Cerebellar nuclear complex (tissue), 1 donor: ENCODE measurements at places on chromosomes 5 and 9.

GRCh38 chr9:111762556-111762955, 32.2 kb downstream of the SHOC1 start:
- DNase-seq: no peak

GRCh38 chr5:180209137-180209581, at the start of gene RASGEF1C:
Gene RASGEF1C (minus strand): TSS chr5:180209211. CDS start chr5:180138052, 71,159 bp downstream.
- DNase-seq: no peak

DNA sequence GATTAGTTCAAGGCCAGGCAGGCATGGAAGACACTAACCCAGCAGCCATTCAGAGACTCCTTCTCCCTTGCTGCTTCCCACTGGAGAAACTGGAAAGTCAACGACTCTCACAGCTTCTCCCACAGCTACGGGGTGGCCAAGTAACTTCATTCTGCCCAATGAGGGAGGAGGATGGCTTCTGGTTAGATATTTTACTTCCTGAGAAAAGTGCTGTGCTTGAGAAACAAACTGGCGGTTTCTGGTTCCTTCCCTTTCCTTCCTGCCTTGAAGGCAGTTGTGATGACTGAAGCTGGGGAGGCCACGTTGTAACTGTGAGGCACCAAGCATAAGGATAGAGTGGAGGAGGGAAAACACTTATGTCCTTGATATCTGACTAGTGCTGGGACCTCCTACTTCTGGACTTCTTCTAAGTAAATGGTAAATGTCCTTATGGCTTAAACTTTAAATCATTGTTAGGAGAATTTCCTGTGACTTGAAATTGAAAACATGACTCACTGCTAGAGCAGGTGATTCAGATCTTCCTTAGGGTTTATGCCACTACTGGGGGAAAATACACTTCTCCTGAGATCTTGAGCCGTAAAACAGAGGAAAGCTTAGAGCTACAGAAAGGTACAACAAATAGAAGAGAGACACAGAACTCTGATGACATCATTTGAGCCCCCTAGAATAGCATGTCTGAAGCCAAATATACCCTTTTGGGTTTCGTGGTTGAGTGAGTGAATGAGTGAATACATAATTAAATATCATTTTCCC, 3.1 kb upstream of the GNPDA1 start:
- DNase-seq: no peak

GRCh38 chr5:11372191-11372590, 532.1 kb downstream of the CTNND2 start:
- DNase-seq: no peak

DNA sequence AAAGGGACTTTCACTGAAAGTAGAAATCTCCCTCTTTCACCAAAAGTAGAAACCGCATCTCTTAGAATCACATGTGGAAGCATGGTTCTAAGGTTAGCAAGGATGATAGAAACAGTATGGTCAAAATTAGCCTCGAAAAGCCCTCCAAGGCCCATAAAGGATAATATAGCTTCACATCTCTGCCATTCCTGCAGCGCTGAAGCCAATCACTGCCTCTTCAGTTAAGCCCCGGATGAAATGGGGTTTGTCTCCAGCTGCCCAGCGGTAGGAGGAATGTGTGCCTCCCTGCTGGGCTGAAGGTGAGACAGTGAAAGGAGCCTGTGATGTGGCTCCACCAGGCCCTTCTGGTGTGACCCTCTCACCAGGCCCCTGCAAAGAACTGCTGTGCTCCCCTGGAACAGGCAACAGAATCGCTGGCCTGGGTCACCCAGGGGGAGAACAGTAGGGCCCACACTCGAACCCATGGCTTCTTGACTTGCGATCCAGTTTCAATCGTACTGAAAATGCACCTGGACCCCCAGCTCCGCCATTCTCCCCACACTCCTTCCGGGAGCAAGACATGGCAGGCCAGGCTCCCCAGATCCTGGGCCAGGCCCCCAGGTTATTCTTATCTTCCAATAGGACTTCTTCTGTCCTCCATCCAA, 47.2 kb downstream of the CAMK2A start:
- DNase-seq: no peak

GRCh38 chr5:167284222-167284890, 1007.1 kb upstream of the WWC1 start:
- no peak for DNase-seq

- DNase-seq: no peak
Observed at GRCh38 chr5:63135291-63135690, 556.7 kb downstream of the LRRC70 start.

DNA sequence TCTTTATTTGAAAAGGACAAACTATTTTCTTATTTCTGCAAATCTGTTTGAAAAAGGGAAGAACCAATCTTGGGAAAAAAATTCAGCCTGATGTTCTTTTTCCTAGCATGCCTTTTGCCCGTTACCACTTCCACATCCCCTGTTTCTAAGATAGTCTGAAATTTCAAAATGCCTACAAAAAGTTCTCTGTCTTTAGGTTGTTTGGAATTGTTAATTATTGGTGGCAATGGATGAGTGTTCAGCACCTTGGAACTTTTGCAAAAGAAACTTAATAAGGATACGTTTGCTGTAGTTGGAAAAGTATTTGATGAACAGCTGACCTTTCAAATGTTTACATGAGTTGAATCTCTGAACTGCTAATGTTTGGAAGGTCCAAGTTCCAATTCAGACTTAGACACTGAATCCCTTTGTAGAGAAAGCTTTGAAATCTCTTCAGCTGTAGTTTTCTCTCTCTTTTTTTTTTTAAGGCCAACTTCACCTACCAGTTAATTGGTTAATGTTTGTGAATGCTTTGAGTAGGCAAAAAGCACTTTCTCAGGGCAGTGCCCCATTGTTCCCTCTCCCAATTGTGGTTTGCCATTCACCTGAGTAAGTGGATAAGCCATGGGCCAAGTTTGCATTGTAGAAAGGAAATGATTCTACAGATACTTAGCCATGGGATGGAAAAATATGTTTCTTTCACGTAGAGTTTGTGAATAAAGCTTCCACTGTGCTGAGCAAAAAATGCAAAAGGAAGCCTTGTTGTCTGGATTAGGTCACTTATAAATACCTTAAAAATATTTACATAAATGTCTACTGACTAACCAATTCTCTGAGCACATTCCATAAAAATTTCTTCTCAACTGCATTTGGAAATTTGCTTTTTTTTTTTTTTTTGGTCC, 156.4 kb upstream of the ELL2 start:
- DNase-seq: no peak

GRCh38 chr5:94312298-94312697, 306.1 kb downstream of the KIAA0825 start:
- no peak for DNase-seq

DNA sequence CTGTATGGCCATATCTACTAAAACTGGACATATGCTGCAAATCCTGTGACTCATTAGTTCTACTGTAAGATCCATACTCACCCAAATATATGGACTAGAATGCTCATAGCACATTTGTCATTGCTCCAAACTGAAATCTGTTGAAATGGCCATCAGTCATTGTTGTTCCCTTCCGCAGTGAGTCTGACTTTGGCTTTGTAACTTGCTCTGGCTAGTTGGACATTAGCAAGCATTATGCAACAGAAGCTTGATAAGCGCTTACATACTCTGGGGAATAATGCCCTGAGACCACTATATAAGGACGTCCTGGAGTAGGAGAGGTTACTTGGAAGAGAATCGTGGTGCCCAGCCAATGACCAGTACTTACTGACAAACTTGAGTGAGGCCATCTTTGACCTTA, 9.0 kb downstream of the KIAA1958 start:
- no peak for DNase-seq

DNA sequence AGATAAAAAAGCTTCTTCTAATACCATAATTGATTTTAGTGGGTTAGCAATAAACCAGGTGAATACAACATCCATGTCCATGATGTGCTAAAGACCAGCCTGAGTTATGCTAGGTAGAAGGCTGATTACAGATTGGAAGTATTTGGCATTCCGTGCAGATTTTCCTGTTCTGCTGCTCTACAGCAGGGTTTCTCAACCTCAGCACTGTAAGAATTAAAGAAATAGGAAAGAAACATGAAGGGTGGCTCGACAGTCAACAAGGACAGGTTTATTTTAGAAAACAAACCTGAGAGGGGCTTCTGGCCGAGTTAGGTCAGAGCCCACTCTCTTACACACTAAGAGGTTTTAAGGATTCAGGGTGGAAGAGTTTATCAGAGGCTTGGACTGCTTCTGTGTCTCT, 42.3 kb downstream of the ZFAND5 start:
- DNase-seq: no peak

- no peak for DNase-seq
Observed at GRCh38 chr5:178104492-178104891, 8.8 kb upstream of the N4BP3 start.

DNA sequence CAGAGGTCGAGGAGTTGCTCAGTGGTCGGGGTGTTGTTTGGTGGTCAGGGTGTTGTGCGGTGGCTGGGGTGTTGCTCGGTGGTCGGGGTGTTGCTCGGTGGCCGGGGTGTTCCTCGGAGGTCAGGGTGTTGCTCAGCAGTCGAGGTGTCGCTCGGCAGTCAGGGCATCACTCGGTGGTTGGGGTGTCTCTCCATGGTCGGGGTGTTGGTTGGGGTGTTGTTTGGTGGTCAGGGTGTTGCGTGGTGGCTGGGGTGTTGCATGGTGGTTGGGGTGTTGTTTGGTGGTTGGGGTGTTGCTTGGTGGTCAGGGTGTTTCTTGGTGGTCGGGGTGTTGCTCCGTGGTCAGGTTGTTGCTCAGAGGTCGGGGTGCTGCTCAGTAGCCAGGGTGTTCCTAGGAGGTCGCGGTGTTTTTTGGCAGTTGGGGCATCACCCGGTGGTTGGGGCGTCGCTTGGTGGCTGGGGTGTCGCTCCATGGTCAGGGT, 11.0 kb upstream of the GPSM1 start:
- DNase-seq: no peak

DNA sequence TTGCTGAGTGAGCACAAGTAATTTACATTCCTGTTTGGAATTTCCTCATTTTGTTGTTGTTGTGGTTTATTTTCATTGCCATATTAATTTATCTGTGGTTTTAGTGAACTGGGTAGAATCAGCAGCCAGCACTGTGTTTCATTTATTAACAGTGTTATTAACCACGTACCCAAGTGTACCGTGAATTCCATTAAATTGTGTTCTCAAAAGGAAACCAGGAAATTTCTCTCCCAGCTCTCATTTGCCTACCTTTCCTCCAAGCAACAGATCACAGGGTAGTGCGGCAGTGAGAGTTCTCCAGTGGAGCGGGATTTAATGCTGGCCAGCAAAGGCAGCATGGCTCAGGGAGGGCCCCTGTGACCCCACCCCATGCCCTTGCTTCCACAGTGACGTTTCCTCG, 54.6 kb downstream of the MVB12B start:
- DNase-seq: no peak

- no peak for DNase-seq
Observed at GRCh38 chr5:95631255-95631958, 11.5 kb downstream of the GPR150 start.

DNA sequence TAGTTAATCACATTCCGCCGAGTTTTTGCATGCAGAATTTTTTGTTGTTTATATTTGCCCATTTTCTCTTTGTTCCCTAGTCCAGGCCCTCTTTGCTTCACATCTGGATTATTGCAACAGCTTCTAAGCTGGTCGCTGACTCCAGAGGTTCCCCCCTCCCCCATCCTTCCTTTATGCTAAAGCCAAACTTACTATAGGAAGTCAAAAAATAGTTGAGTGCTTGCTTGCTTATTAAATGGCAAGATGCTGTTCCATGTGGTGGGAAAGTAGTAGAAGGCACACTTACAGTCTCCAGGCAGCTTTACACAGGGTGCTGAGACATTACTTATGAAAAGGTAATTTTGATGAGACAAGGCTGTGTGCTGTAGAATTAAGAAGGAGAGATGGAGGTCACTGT, 1.3 kb downstream of the ZBTB34 start:
- DNase-seq: no peak

GRCh38 chr5:173794901-173795416, 93.2 kb upstream of the CPEB4 start:
- DNase-seq: no peak

- no peak for DNase-seq
Observed at GRCh38 chr9:79707589-79707988, 135.8 kb downstream of the TLE4 start.

DNA sequence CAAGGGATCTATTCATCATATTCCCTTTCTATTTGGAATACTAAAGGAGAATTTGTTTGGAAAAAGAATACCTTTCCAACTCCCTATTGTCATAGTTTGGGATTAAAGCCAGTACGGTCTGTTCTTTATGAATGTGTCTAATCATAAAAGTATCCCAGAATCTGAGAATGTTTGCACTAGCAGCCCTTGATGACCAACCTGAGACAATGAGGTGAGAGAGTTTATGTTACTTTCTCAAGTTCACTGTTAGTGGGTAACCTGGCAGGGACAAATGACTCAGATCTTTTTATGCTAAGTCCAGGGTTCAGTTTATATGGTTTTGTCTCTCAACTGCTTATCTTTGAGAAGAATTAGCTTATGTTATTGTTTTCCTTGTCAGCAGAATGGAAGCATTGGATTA, 25.3 kb upstream of the TLR4 start:
- no peak for DNase-seq
